ENCODE measurements at places on chromosomes 6 and 20.

- no peak for DNase-seq
Measured at GRCh38 chr6:50128420-50129005, 78.8 kb upstream of the DEFB112 start.

DNA sequence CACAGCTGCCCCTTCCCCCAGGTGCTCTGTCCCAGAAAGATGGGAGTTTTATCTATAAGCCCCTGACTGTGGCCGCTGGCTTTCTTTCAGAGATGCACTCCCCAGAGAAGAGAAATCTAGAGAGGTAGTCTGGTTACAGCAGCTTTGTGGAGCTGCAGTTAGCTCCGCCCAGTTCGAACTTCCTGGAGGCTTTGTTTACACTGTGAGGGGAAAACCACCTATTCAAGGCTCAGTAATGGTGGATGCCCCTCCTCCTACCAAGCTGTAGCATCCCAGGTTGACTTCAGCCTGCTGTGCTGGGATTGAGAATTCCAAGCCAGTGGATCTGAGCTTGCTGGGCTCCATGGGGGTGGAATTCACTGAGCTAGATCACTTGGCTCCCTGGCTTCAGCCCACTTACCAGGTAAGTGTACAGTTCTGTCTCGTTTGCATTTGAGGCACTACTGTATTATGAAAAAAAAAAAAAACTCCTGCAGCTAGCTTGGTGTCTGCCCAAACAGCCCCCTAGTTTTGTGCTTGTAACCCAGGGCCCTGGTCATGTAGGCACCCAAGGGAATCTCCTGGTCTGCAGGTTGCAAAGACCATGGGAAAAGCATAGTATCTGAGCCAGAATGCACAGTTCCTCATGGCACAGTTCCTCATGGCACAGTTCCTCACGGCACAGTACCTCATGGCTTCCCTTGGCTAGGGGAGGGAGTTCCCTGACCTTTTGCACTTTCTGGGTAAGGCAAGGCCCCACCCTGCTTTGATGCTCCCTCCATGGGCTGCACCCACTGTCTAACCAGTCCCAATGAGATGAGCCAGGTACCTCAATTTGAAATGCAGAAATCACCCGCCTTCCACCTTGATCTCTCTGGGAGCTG lies 275.0 kb downstream of the CENPW start:
- DNase-seq, result no peak

DNA sequence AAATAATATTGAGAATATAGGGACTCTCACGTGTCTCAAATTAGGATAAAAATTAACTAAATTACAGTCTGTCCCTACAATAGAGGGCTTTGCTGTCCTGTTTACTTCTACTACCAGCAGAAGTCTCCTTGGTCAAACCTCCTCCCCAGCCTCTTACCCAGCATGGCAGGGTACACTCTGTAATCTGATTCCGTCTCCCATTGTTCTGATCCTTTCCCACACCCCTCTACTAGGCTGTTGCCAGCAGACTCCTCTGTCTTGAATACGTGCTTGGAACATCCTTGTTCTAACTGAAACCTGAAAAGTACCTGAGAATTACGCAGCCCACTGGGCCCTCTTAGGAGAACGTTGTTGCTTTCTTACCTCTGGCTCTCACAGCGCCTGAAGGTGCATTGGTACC lies 112.2 kb upstream of the PREP start:
- DNase-seq, result no peak

DNA sequence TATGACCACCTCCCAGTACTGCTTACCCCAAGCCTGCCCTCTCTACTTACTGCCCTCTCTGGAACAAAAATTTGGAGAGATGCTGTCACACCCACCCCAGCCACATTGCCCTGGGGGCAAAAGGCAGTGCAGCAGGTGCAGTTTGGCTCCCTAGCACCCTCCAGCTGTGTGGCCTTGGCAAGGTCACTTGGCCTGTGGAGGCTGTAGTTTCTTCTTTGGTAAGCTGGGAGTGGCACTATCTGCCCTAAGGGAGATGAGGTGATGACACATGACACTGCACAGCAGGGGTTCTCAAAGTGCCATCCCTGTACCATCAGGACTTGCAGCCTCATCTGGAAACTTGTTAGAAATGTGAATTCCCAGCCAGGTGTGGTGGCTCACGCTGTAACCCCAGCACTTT lies 44.8 kb downstream of the TAF8 start:
- DNase-seq, result no peak

- peak; percentile 93 for DNase-seq
Measured at GRCh38 chr6:150418827-150419594, 50.2 kb downstream of the IYD start.

- DNase-seq, result peak; percentile 93
Measured at GRCh38 chr20:32189691-32190615, 17.6 kb downstream of the PLAGL2 start.

DNA sequence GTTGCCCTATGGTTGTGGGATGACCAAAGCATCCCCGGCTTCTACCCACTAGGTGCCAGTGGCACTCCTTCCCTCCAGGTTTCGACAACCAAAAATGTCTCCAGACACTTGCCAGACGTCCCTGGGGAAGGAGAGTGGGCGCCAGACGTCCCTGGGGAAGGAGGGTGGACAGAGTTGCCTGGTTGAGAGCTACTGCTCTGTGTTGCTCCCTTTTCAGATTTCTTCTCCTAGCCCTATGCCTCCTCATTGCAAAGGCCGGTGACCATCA lies 13.1 kb downstream of the LRRC73 start:
- peak; percentile 80 for DNase-seq

DNA sequence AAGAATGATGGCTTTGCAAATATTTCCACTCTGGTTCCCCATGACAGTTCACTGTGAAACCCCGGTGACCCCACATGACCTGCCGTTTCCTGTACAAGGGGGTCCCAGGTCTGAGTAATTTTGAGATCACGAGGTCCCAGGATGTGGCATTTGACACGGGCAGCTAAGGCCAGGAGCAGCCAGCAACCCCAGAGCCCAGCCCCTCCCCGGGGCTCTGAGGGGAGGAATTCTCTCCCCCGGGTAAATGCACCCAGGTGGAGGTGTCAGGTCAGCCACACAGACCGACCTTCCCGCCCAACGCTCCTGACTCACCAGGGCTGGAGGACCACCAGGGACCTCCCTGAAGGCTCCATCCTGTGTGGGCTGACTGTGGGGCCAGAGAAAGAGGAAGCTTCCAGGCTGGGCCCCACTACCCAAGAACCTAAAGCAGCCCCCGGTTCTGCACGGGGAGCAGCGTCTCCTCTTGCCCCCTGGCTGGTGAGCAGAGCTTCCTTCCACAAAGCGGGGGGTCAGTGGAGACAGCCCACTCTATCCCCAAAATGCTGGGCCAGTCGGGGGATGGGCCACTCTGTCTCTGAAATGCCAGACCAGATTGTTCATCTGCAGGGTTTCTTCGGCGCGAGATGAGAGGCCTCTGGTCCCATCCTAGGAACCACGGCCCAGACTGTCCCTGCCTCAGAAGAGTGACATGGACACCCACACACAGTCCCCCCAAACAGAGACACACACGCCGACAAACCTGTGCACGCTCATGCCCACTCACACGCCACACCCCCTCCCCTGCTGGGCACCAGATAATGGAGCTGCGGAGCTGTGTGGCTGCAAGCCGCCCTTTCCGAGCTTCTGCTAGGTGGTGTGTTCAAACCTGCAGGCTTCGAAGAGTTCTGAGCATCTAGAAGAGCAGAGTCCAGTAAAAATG lies 23.4 kb upstream of the SLCO4A1 start:
- DNase-seq, result no peak

- DNase-seq, result no peak
Measured at GRCh38 chr6:169986171-169986847, 234.9 kb downstream of the ERMARD start.

GRCh38 chr20:60258255-60258863 lies 300.1 kb downstream of the CDH26 start:
- no peak for DNase-seq

GRCh38 chr6:109182578-109182977 lies 87.3 kb downstream of the CEP57L1 start:
- DNase-seq, result no peak

- no peak for DNase-seq
Measured at GRCh38 chr6:30748851-30749540, 4.6 kb upstream of the IER3 start.

DNA sequence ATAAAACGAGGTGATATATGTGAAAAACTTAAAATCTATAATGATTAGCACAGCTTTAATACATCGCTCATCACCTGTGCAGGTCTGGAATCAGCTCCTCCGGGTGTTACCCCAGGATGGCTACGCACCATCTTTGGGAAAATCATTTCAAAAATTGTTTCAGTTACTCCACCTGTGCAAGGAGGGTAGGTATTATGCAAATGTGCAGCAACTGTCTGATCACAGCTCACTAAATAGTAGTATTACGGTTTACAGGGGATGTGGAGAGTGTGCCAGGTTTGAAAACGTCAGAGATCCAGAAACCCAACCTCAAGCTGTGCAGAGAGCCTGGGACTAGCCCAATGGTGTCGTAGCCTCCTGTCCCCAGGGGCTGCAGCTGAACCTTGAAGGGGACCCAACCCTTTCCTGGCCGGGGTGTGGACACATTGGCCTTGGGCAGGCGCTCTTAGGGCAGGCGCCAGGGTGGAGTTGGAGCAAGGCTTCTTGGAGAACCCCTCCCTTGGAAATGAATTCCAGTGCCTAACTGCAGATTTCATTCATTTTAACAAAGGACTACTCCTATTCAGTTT lies 24.2 kb upstream of the SGK1 start:
- DNase-seq, result no peak

- no peak for DNase-seq
Measured at GRCh38 chr20:49215232-49215631, 4.0 kb upstream of the DDX27 start.

DNA sequence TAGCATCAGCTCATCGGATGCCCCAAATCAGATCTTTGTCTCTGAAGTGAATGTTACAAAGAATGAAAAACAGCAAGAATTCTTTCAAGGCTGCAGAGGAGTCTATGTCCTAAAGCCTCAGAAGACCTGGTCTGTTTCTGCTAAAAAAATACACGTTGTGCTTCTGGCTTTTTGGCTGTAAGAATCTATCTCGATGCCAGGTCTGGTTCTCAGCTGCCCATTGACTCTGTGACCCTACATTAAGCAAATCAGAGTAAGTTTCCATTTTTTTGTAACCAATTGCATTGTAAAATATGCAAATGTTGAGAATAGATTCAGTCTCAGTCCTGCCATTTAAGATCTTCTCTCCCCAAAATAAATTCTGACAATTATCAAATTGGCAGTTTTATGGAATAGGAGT lies 705.4 kb downstream of the RFPL4B start:
- DNase-seq, result no peak
